Adipocyte (in vitro differentiated cells): ENCODE measurements at places on chromosomes 5 and 9.

GRCh38 chr5:15538516-15538915, 38.5 kb downstream of the FBXL7 start:
- peak; percentile 59 for DNase-seq

DNA sequence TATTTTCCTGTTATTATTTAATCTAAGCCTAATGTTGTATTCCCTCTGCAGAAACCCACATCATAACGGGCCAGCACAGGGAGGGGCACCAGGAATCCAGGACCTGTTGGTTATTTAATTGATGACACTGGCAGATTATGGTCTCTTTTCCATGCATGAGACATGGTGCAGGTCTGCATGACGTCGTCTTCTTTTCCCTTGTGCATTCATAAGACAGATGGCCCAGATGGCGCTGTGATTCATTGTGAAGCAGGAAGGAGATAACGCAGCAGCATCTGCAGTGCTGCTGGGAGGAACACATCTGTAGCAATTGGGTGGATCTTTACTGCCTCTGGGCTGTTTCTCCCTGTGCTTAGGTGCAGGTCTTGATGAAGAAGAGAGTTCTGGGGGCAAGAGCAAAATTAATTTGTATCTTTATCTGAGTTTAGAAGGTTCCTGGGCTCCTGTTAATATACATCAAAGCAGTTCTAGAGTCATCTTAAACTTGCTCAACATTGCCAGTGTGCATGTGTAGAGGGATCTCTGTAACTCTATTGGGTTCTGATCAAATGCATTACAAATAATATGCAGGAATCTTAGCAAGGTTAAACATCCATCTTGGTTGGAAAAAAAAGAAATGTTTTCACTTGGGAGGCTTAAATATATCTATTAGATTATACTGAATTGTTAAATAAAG, 176.1 kb downstream of the PCSK1 start:
- DNase-seq = peak; percentile 42

GRCh38 chr5:168015506-168015905, 275.9 kb upstream of the WWC1 start:
- peak; percentile 32 for DNase-seq

DNA sequence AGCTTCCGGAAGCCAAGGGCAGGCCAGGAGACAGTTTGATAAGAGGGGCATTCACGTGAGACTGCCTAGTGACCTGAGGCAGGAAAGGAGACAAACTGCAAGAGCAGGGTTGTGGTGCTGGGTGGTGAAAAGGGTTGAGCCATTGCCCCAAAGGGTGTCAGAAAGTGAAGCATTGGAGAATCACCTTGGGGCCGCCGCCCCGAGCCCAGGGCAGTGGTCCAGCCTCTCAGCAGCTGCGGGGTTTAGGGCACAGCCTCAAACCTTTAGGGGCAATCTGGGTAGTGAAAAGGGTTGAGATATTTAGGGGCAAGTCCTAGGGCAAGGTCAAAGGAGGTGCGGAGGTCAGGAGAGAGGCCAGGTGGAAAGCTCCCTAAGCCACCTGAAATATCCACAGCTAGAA, 10.4 kb upstream of the ANKRD33B start:
- DNase-seq = no peak

- no peak for DNase-seq
Measured at GRCh38 chr5:17436761-17437221, 61.2 kb upstream of the TAF11L2 start.

GRCh38 chr9:110887276-110887675, 151.0 kb downstream of the LPAR1 start:
- no peak for DNase-seq

DNA sequence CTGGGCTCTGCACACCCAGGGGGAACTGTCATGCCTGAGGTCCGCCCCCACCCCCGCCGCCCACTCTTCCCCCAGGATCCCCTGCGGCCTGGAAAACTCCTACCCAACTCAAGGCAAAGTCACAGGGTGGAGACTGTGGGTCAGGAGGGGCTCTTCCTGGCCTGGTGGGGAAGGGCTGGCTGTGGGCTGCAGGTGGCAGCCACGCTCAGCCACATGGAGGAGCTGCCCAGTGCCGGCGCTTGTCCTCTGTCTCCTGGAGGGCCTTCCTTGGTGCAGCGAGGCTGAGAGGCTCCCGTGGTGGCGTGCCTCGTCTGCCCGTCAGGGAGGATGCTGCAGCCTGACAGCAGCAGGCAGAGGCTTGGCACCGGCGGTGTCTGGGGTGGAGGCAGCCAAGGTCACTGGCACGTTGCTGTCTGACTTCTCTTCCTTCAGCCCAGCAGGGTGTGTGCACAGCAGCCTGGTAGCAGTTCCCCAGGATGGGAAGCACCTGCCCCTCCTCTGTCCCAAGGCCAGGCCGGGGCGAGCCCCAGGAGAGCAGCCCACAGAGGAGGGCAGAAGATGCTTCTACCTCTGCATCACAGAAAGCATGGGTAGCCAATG, 78.1 kb downstream of the ADAMTS2 start:
- DNase-seq = no peak

DNA sequence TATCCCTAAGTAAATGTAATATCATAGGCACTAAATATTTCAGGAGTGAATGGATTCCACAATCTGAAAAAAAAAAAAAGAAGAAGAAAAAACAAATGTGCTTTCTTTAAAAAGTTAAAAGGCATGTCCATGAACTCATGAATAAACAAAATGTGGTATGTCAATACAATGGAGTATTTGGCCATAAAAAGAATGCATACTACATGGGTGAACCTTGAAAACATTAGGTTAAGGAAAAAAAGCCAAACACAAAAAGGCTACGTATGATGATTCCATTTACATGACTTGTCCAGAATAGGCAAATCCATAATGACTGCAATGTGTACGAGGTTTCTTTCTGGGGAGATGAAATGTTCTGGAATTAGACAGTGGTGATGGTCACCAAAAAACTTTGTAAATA, 45.3 kb downstream of the FNIP1 start:
- DNase-seq = peak; percentile 34

DNA sequence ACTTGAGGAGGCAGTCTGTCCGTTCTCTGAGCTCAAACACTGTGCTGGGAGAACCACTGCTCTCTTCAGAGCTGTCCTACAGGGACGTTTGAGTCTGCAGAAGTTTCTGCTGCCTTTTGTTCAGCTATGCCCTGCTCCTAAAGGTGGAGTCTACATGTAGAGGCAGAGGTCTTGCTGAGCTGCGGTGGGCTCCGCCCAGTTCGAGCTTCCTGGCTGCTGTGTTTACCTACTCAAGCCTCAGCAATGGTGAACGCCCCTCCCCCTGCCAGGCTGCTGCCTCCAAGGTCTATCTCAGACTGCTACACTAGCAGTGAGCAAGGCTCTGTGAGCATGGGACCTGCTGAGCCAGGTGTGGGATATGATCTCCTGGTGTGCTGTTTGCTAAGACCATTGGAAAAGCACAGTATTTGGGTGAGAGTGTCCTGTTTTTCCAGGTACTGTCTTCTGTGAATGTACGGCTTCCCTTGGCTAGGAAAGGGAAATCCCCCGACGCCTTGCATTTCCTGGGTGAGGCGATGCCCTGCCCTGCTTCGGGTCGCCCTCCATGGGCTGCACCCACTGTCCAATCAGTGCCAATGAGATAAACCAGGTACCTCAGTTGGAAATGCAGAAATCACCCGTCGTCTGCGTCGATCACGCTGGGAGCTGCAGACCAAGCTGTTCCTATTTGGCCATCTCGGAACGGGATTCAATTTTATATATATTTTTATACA, 58.5 kb downstream of the CNTRL start:
- DNase-seq = no peak

DNA sequence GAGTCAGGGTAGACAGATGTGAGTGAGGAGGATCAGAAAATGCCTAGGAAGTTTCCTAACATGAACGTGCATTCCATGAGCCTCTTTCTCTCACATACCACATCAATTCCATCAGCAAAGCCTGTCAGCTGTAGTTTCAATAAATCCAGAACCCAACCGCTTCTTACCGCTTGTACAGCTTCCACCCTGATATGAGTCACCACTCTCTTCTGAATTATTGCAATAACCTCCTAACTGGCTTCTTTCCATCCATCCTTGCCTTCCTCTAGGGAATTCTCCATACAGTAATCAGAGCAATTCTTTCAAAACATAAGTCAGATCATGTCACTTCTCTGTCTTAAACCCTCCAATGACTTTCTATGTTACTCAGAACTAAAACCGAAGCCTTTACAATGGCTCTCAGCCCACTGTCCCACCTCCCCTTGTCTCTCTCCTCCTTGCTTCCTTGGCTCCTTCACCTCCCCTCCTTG, 8.1 kb upstream of the RAD23B start:
- DNase-seq = peak; percentile 99

- peak; percentile 14 for DNase-seq
Measured at GRCh38 chr5:159509002-159509660, 178.8 kb upstream of the IL12B start.

- no peak for DNase-seq
Measured at GRCh38 chr5:173574983-173575382, 41.5 kb downstream of the BOD1 start.

- peak; percentile 61 for DNase-seq
Measured at GRCh38 chr5:85000671-85001070, 616.0 kb upstream of the EDIL3 start.

GRCh38 chr9:82597241-82598203, 465.4 kb downstream of the RASEF start:
- peak; percentile 15 for DNase-seq

GRCh38 chr5:133508845-133509741, 103.2 kb downstream of the FSTL4 start:
- DNase-seq = peak; percentile 6

GRCh38 chr5:2024986-2025721, 142.4 kb upstream of the IRX4 start:
- no peak for DNase-seq

GRCh38 chr9:32351845-32352244, 32.6 kb upstream of the ACO1 start:
- DNase-seq = no peak

DNA sequence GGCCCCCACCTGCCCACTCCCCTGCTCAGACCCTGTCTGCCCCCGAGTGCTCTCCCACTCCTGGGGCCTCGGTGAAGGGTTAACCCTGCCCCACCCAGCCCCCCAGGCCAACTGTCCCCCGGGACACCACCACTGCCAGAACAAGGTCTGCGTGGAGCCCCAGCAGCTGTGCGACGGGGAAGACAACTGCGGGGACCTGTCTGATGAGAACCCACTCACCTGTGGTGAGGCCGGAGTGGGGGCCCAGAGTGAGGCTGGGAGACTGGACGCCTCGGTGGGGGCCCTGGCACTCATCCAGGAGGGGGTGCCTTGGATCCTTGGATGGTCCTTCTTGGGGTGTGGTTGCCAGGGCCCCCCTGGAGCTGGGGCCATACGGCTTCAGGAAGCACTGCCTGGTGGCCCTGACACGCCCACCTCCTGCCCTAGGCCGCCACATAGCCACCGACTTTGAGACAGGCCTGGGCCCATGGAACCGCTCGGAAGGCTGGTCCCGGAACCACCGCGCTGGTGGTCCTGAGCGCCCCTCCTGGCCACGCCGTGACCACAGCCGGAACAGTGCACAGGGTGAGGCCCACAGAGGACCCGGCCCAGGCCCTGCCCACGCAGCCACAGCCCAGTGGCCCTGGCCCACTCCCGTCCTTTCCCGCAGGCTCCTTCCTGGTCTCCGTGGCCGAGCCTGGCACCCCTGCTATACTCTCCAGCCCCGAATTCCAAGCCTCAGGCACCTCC, 2.1 kb downstream of the MAMDC4 start:
- DNase-seq = no peak

- DNase-seq = peak; percentile 46
Measured at GRCh38 chr5:76831110-76831452, 12.3 kb downstream of the F2RL1 start.
